ENCODE measurements at places on chromosomes 13 and 19. TPM values are rescaled to one million over a fixed set of nuclear protein-coding genes. Genes with fewer than 3 reads are reported as not detected.

DNA sequence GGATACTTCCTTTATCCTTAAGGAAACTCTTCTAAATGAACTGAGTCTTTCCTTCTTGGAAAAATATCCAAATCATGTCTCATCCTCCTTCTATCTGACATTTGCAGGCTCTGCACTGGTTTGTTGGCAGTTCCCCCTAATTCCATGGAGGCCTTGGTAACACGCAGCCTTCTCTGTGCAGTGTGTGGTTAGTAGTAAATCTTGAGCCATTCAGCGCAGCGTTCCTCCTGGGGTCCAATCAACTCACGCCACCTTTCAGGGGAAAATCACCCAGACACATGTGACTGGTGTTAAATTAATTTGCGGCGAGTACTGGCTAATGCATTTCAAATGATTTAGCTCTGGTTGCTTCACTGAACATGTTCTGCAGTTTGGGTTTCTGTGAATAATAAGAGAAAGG is 21.0 kb upstream of the CBY2 start:
- H3K27me3 ChIP-seq: no peaks in the 10 kb centered on the region
- H3K4me3 ChIP-seq: no peak overlapping the region
- H3K4me1 ChIP-seq: no peaks in the 10 kb centered on the region
- H3K27ac ChIP-seq: no peak overlapping the region

- H3K4me1 ChIP-seq: peaks cover 13% of the 10 kb centered on the region
- no peaks in the 10 kb centered on the region for H3K27me3 ChIP-seq
- no peak for DNase-seq
- no peak overlapping the region for H3K27ac ChIP-seq
Measured at GRCh38 chr19:18514800-18515682, 6.8 kb downstream of the ELL start.

- no peaks in the 10 kb centered on the region for H3K36me3 ChIP-seq
- no peak for DNase-seq
- H3K4me1 ChIP-seq: 0 out of 2 replicates have a peak, but pooled peaks cover 2% of the 10 kb centered on the region
Measured at GRCh38 chr13:65943708-65944107, 1286.4 kb downstream of the PCDH9 start.

DNA sequence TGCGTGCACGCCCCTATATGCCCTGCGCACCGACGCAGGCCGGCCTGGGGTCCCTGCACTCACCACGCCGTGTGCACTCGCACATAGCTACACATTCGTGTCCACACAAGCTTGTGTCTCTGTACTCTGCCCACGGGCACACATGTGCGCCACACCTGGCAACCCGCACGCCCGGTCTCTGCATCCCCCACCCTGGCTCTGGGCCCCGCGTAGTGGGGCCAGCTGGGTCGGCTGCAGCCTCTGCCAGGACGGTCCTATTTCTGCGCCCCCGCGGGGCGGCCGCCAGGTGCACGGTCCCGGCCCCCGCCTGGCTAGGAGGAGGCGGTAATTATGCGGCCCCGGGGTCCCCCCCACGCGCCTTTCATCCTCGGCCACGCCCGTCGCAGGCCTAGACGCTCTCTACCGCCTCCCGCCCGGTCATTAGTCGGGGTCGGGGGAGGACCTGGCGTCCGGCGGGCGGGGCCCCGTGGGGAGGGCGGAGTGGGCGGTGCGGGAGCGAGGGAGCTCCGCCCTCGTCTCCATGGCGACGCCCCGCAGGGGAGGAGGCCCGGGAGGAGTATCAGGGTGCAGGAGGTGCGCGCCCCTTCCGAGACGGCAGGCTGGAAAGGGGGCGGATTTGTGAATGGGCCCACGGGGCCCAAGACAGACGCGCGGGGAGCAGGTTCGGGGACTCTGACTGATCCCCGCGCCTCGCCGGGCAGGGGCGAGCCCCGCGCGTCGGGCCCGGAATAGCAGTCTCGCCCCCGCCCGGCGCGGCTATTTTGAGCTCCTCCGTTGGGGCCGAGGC is 2.8 kb upstream of the CIRBP start:
- DNase-seq: peak; percentile 97
- peak overlapping the region; percentile 51 for H3K4me3 ChIP-seq
- H3K27me3 ChIP-seq: no peaks in the 10 kb centered on the region
- peaks cover 84% of the 10 kb centered on the region for H3K4me1 ChIP-seq
- H3K27ac ChIP-seq: peak overlapping the region; percentile 90
- peaks cover 7% of the 10 kb centered on the region for H3K36me3 ChIP-seq

DNA sequence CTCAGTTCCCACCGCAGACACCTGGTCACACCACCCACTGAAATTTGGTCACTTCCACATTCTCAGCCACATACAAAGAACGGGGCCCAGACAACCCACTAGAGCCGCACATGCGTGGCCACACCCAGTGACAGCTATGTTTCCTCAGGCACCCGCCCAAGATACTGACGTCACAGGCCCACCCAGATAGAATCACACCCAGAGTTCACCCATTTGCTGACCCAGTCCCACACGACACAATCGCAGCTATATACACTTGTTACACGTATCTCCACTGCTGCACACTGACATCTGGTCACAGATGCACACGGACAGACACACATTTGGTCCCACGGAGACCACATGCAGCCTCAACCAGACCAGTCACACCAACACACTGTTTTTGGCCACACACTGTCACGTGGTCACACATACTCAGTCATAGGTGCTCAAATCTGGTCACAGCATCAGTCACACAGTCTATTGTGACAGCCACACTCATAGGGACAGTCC is 2.9 kb downstream of the NUMBL start:
- peak; percentile 91 for DNase-seq
- H3K4me1 ChIP-seq: peaks cover 82% of the 10 kb centered on the region
- no peaks in the 10 kb centered on the region for H3K27me3 ChIP-seq
- H3K27ac ChIP-seq: peak overlapping the region; percentile 90

GRCh38 chr13:48054601-48055000 is 17.1 kb downstream of the NUDT15 start:
- no peaks in the 10 kb centered on the region for H3K4me1 ChIP-seq
- no peak overlapping the region for H3K27ac ChIP-seq
- no peak overlapping the region for H3K4me3 ChIP-seq
- DNase-seq: no peak
- peaks cover 28% of the 10 kb centered on the region for H3K36me3 ChIP-seq

GRCh38 chr13:25932365-25932764 is 119.5 kb downstream of the SHISA2 start:
- H3K4me1 ChIP-seq: peaks cover 8% of the 10 kb centered on the region
- no peaks in the 10 kb centered on the region for H3K27me3 ChIP-seq
- no peaks in the 10 kb centered on the region for H3K36me3 ChIP-seq

DNA sequence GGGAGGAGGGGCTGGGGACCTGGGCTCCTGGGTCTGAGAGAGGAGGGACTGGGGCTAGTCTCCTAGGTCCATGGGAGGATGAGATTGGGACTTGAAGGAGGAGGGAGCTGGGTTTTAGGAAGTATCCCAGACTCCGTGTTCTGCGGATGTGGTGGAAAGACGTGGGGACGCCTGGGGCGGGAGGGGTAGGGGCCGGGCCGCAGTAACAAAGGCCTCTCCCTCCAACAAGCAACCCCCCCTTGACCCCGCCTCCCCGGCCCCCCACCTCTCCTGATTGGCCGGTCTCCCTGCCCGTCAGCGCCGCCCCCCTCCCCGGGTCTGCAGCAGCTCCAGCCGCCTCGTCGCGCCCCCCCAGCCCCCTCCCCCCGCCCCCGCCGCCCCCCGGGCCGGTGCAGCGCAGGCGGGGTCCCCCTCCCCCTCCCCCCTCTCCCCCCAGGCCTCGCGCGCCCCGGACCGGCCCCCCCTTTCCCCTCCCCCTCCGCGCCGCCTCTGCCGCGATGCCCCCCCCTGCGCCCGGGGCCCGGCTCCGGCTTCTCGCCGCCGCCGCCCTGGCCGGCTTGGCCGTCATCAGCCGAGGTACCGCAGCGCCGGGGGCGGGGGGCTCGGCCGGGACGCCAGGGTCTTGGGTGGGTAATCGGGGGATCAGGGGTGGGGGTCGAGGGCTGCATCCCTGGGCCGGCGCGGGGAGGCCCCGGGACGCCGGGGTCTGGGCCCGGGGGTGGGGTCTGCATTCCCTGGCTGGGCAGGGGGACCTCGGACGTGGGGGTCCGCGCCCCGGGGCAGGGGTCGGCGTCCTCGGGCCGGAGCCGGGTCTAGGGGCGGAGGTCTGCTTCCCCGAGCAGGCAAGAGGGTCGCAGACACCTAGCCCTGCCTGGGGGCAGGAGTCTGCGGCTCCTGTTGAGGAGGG is at the start of gene IGLON5:
IGLON5 (plus strand) TSS at position 294 of the 907 bp plus-strand sequence; CDS start at position 498, 204 bp downstream.
- DNase-seq: no peak
- H3K4me1 ChIP-seq: no peaks in the 10 kb centered on the region
- no peaks in the 10 kb centered on the region for H3K36me3 ChIP-seq
- no peak within 1 kb of the TSS for H3K27ac ChIP-seq

GRCh38 chr13:23634897-23635296 is 64.7 kb downstream of the TNFRSF19 start:
- no peaks in the 10 kb centered on the region for H3K4me1 ChIP-seq
- H3K27ac ChIP-seq: no peak overlapping the region
- no peaks in the 10 kb centered on the region for H3K27me3 ChIP-seq
- peak; percentile 37 for DNase-seq

DNA sequence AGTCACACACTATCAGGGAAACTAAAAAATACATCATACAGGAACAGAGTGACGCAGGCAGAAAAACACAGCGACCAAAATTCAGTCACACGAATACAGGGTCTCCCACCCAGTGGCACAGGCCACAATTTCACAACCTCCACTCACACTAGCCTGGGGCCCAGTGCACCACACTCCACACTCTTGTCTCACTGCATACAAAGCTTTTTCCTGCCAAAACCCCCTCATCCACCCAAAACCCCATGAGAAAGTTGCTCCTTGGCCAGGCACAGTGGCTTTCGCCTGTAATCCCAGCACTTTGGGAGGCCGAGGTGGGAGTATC is 1.2 kb downstream of the S1PR5 start:
- H3K36me3 ChIP-seq: no peaks in the 10 kb centered on the region
- DNase-seq: no peak
- no peaks in the 10 kb centered on the region for H3K4me1 ChIP-seq
- H3K4me3 ChIP-seq: no peak overlapping the region
- H3K27ac ChIP-seq: no peak overlapping the region

DNA sequence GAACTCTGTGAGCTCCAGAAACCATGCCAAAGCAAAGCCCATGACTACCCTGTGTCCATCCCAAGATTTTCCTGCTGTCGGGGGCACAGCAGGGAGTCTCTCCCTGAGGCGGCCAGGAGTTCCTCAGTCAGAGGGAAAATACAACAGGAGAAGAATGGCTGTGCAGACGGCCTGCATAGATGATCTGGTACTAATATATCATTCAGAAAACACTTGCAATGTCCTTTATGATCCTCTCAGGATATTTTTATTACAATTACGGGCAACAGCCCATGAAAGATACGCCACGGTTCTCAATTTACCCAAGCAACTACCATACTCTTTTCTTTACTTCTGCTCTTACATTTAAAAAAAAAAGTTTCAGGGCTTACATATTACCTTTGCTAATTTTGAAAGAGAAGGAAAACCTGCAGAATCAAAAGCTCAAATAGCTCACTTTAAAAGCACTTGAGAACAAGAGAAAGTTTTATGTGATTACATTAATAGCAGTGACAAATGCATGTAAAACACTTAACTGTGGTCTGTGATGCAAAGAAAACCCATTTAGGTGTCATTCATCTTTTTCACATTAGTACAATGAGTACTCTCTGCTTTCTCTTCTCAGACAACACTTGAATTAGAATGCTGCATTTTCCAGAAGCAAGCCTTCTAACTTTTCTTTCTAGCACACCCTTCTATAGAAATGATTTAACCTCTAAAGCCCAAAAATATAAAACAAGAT is 460.8 kb downstream of the KLF5 start:
- DNase-seq: no peak
- H3K36me3 ChIP-seq: no peaks in the 10 kb centered on the region
- no peaks in the 10 kb centered on the region for H3K4me1 ChIP-seq
- H3K27me3 ChIP-seq: no peaks in the 10 kb centered on the region
- no peak overlapping the region for H3K27ac ChIP-seq
- no peak overlapping the region for H3K4me3 ChIP-seq

DNA sequence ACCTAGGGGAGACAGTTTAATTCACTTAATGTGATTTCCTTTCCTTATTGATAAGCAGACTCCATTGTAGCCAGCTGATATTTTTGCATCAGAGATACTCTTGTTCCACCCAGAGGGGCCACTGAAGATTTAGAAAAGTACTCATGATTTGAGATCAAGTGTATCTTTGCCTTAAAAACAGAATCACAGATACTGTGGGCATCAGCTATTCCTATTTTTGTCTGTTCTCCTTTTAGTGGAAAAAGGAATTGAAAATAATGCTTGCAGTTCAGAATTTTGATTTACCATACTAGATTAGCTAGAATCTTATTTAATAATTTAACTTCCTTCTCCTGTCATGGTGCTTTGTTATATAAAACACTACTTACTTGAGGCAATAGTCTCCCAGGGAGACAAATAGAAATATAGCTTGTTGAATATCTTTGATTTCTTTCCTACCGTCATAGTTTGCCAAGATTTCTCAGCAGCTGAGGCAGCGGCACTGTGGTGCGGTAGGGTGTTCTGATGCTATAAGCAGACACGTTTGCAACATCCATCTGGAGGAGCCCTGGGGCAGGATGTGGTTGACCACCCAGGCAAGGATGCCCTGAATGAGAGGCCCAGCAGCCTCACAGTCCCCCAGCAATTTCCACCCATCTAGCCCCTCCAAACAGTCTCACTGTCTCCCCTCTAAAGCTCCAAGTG is 47.0 kb upstream of the RAP2A start:
- DNase-seq: no peak
- H3K4me1 ChIP-seq: no peaks in the 10 kb centered on the region
- H3K27ac ChIP-seq: no peak overlapping the region
- H3K27me3 ChIP-seq: no peaks in the 10 kb centered on the region

DNA sequence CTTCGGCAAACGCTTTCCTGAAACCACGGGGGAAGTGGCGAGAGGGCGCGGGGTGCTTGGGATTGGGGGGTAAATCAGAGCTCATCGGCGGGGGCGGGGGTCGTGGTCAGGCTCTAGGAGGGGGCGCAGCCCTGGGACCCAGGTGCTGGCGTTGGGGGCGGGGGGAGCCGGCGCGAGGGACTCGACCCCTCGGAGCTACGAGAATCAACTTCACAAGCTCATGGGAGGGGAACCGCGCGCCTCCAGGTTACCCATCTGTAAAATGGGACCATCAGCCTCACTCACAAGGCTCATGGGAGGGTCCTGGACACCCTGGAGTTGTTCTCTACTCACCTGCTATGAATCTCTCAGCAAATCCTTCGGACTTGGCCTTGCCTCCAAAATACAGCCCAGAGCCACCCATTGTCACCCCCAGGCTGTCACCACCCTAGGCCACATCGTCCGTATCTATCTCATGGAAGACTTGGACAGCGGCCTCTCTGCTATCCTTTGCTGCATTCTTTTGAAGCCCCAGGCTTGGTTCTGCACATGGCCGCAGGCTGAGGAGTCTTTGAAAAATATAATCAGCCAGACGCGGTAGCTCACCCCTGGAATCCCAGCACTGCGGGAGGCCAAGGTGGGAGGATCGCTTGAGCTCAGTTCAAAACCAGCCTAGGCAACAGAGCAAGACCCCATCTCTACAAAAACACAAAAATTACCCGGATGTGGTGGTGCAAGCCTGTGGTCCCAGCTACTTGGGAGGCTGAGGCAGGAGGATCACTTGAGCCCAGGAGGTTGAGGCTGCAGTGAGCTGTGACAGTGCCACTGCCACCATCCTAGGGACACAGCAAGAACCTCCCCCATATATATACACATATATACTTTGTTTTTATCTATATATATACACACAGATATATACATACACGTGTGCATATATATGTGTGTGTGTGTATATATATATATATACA is 939 bp upstream of the RANBP3 start:
- peaks cover 11% of the 10 kb centered on the region for H3K36me3 ChIP-seq
- peak overlapping the region; percentile 47 for H3K27ac ChIP-seq
- no peaks in the 10 kb centered on the region for H3K27me3 ChIP-seq
- peaks cover 42% of the 10 kb centered on the region for H3K4me1 ChIP-seq
- DNase-seq: no peak

The KANK3 gene
- total RNA-seq: not detected

The CDX2 gene
- not detected for total RNA-seq

The PINLYP gene
- not detected for total RNA-seq

The ICAM4 gene
- total RNA-seq: not detected

All from Karpas-422 (cell line).